Foreskin melanocyte (primary cell): ENCODE measurements at places on chromosomes 12 and 14.

DNA sequence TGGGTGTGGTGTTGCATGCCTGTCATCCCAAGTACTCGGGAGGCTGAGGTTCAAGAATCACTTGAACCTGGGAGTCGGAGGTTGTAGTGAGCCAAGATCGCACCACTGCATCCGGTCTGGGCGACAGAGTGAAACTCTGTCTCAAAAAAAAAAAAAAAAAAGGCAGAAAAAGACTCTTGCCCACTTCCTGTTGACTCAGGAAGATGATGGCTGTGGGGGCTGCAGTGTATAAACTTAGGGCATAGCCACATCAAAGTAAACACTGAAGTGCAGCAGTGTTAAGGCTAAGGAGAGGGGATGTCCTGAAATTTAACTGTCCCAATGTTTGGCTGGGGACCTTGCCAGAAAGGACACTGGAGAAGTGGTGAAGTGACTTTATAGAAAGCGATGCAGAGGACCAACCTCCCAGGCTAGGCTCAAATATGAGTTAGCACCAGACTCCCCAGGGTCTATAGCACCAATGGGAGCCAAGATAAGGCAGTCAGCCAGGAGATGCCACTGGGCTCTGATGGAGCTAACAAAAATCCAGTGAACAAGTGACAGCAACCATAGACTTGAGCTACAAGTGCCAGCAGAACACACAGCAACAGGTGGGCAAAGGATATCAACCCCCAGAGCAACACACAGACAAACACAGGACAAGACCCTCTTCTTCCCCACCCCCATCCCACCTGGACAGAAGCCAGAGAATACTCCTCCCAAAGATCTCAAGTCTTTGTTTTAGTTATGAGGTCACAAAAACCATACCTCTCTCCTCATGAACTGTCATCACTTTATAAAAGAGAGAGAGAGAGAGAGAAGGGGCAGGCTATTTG is 28.0 kb downstream of the NELL2 start:
- no peak for DNase-seq

GRCh38 chr12:65302891-65303290 is 24.4 kb downstream of the MSRB3 start:
- DNase-seq, result no peak

DNA sequence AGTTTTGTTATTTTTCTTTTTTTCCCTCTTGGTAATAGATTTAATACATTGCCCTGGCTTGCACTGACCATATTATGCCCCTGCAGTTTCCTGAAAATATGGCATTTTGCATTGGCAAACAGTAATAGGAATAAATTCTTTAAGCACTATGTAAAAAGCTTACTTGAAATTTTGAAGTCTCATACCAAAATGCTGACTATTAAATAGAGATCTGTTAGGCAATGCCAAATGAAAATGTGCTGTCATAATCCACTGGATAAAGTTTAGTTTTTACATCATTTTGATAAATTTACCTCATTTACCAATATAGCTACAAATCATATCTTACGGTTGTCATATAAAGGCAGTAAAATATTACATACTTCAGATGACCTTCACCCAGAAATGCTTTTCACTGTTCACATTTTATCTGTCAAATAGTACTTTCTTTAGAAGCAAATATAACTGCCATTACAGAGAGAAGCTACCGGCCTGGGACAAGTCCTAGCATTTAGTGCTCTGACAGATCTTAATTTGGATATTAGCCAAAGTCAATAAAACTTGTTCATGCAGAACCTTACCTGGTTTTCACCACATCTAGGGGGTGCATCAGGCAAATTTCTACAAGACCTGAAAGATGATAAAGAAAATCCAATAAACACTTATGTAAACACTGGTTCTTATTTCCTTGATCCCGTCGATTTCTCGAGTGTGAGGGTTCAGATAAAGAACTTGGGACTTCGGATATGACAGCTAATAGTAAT is 212.9 kb downstream of the PAX9 start:
- no peak for DNase-seq

- DNase-seq, result no peak
These were observed 39.7 kb downstream of the PSMA6 start for GRCh38 chr14:35331605-35332516.

DNA sequence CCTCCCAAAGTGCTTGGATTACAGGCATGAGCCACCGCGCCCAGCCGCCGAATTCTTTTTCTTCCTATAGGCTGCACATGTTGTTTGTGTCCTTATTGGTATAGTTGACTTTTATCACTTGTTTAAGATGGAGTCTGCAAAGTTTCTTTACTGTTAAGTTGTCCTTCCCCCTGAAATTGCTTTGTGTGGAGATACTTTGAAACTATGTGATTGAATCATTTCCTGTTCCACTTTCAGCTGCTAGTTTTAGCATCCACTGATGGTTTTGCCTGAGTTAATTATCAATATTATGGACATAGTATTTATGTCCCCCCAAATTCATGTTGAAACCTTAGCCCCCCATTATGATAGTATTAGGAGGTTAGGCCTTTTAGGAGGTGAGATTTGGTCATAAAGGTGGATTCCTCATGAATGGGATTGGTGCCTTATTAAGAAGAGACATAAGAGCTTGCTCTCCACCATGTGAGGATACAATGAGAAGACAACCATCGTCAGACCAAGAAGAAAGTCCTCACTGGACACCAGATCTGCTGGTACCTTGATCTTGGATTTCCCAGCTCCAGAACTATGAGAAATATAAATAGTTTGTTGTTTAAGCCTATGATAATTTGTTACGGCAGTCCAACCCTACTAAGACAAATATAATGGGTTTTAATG is 34.9 kb downstream of the PPHLN1 start:
- DNase-seq, result no peak

DNA sequence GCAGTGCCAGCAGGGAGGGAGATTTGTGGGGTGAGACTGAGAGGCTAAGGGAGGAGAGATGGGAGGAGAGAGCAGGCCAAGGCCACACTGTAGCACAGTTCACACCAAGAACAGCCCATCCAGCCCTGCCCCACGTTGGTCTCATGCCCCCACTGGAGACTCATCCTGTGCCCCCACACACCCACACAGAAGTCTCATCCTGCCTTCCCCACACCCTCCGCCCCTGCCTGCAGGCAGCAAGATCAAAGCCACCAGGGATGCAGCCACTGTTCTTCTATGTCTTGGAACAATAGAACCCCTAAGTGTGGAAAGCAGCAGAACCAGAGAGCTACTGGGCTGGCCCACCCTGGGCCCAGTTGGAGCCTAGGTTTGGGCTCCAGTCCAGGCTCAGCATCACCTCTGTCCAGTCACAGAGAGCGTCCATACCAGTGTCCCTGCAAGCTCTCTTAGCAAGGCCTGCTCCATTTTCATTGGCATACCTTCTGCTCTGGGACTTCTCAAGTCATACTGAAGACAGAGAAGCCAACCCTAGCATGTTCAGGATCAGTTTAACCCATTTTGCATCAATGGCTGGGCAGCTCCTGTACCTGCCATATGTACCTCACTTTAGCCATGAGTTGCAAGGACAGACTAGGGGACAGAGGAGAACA is 31.7 kb upstream of the HDAC7 start:
- DNase-seq, result no peak

DNA sequence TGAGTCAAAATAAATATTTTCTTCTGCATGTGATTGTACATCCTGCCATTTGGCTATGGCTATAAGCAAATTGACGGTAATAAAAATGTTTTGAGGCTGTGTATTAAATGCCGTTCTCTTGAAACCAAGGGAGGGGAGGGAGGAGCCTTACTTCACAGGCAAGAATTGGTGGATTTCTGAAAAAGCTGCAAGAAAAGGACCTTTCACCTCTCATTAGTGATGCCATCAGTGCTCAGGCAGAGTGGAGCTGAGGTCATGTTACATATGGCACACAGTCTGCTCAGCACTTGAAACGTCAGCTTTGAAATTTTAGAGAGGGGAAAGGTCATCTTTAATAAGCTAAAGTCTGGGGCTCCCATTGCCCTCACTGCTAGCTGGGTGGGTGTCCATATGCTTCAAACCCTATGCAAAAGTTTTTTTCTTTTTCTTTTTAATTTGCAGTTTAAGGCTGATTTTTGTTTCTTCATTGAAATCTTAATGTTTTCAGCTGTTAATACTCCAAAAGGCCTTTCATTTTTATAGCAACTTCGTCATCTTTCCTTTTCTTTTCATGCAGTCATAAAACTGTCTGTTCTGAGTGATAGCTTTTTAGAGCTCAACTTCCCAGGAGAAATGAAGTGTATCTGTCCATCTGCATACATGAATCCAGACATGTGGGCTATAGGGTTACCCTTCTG is 9.8 kb upstream of the SIX1 start:
- no peak for DNase-seq
